ENCODE measurements at places on chromosomes 13 and 19.
A peak's percentile ranks its signal among the peaks of the same experiment; 100 is the strongest.

GRCh38 chr13:33352526-33352925 lies 67.0 kb upstream of the STARD13 start:
- no peak for DNase-seq

- no peak for DNase-seq
These were observed 38.2 kb upstream of the IGSF23 start for GRCh38 chr19:44575116-44575700.

DNA sequence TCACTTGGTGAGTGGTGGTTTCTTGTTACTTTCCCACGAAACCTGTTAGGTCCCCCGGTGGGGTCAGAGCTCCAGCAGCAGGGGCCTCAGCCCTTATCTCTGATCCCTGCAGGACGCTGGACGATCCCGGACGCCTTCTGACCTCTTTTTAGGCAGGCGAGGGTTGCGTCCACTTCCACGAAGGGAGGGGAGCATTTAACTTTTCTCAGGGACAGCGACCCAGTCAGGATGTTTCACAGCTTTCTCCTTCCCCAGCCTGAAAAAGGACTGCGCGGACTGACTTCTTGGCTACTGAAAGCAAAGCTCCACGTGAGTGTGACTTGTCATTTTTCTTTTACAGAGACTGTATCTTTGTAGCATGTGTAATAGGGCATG lies 692 bp downstream of the ZNF234 start:
- DNase-seq = no peak

DNA sequence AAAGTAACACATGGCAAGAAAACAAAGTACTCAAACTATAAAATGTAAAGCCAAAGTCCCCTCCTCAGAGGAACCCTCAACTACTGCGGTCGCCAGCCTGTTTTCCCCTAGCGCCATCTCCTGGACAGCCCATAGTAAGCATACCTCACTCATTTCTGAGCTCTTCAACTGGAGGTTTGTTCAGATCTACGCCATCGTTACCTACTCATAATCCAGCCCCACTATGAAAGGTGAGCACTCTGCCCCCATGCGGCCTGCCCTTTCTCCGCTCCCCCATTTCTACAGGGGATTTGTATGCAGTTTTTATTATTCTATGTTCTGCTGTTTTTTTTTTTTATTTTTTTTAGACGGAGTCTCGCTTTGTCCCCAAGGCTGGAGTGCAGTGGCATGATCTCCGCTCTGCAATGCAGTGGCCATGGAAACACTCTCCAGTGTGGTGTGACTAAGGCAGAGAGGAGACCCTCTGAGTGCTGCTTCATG lies 26.2 kb downstream of the OPA3 start:
- DNase-seq = peak; percentile 43

DNA sequence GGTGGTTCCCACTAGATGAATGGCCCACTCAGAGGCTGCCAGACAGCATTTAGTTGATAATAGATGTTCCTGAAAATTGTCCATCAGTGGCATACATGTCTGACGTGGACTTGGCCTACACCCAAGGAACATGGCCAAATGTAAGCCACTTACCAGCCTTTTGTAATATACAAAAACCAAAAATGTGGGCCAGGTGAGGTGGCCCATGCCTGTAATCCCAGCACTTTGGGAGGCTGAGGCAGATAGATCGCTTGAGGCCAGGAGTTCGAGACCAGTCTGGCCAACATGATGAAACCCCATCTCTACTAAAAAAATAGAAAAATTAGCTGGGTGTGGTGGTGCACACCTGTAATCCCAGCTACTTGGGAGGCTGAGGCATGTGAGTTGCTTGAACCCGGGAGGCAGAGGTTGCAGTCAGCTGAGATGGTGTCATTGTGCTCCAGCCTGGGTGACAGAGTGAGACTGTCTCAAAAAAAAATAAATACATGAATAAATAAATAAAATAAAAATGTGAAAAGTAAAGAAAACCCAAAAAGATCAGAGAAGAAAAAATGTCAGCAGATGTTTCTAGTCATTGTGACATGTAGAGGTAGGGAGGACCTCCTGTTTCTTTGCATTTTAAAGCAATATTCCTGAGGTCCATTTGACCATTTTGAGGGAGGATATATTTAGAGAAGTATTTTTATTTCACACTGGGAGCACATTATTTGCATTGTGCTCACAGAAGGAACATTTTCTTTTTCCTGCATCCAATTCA lies 7.1 kb upstream of the WTIP start:
- DNase-seq = no peak

- DNase-seq = no peak
These were observed 501 bp downstream of the GTPBP3 start for GRCh38 chr19:17337675-17338432.

DNA sequence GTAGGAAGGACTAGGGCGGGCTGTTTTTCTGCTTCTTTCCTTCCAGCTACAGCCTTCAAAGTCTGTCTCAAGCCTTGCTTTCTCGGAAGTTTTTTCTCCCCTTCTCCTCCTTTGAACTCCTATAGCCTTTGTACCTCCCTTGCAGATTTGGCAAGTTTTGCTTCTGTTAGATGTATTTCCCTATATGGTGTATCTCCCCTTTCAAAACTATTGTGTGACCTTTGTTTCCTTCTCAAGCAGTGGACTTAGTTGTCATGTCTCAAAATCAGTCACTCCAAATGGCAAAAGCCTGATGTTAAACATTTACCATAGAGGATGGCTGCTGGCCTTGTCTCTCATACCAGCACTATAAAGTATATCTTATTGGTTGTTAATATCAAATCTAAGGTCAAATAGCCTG lies 152.7 kb downstream of the FLT1 start:
- DNase-seq = no peak

DNA sequence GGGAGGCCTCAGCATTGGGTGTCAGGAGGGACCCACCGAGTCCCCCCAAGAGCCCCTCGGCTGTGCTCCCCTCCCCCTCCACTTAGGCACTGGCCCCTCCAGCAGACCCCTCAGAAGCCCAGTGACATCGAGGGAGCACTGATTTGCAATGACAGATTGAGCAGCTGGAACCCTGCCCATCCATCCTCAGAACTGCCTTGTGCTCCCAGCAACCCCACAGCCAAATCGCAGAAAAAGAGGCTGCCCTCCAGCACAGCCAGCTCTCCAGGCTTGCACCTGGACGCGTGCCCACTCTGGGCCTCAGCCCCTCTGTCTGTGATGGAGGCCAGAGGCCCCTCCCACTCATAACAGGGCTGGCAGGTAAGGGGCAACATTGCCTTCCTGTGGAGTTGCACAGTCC lies 123.2 kb upstream of the VSTM2B start:
- DNase-seq = no peak

DNA sequence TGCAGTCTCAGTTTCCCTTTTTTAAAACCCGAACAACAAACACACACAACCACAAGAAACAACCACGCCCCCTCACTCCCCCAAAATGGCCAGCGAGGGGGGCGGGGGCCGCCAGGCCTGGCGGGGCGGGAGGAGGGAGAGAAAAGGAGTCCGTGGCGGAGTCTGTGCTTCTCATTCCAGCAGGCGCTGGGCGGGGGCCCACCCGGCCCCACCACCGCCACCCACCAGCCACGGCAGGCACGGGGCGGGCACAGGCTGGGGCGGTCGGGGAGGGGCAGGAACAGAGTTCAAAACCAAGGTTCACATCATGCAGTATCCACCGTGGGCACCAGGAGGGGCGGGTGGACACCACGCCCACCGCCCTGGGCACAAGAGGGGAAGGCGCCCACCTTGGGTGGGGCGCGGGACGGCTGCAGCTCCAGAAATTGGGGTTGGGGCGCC lies 12.9 kb downstream of the DPF1 start:
- no peak for DNase-seq

GRCh38 chr19:40827386-40828247 lies 22.6 kb downstream of the CYP2A6 start:
- no peak for DNase-seq

DNA sequence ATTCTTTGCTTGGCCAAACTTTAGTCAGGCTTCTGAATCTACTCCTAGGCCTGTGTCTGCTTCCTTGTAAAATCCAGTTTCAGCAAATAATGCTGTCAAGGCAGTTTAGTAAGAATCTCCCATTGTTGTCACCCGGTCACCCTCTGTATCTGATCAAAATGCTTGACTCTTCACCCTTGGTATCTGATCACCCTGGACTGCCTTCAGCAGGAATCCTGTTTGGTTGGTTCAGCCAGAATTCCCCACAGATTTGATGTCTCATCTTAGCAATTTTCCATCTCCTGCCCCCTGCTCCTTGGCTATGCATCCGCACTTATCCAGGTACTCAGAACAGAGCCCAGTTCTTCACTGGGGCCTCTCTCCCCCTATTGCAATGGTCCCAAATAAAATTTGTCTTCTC lies 172.4 kb upstream of the UBL3 start:
- DNase-seq = no peak

DNA sequence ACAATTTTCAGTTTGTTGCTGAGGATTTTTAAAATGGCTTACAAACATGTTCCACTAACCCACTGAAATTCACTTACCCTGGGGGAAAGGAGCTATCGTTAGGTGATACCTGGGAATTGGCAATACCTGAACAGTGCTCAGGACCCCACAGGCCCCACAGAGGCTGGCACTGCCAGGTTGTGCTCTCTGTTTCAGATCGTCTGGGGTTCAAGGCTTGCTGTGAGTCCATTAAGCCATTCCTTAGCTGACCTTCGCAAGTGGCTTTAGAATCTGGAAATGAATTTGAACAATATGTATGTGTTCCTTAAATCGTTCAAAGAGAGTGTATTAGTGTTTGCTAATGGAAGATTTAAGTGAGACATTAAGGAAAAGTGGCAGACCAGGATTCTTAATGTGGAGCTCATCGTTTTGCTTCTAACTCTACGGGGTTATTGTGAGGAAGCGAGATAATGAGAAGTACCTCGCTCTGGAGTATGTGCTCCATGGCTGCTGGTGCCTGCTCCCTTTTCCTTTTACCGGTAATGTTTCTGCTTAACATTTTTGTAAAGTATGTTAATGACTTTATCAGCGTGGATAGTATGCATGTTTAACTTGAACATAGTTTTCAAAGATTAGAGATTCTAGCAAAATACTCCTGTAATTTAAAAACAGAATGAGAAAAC lies 13.6 kb downstream of the KLF5 start:
- no peak for DNase-seq

GRCh38 chr19:27891411-27891810 lies 1321.5 kb downstream of the UQCRFS1 start:
- DNase-seq = no peak

GRCh38 chr13:49265822-49266221 lies 18.1 kb downstream of the CDADC1 start:
- DNase-seq = no peak

GRCh38 chr13:64099994-64100393 lies 2684.3 kb upstream of the PCDH20 start:
- no peak for DNase-seq

DNA sequence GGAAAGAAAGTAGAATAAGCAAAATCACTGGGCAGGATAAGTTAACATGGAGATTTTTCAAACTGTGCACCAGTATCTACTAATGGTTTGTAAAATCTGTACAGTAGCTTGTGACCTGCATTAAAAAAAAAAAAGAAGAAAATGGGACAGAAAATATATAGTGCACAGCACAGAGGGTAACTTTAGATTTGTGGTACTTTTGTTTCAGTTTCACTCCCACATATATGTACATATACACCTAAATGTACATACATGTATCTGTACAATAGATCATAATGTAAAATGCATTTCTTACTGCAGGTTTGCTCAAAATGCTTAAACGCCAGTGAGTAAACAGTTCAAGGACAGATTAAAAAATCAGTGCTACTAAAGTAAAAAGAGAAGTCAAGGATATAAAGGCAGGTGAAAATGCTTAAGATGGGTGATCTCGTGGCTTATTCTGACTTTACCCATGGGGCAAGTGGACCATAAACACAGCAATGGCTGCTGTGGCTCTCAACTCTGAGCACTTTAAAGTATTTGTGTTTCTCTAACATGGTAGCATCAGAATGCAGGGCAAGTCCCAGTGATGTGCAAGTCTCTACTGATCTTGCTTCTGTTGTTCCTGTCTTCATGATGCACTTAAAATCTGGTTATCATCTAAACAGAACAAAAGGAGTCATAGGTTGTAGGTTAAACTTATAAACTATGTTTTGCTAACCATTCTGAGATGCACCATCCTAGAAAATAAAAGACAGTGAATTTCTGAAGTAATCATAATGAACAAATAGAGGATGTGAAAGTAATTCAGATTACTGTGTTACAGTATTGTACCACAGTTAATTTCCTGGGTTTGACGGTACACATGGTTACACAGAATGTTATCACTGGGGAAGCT lies 112.3 kb downstream of the MIPEP start:
- DNase-seq = no peak

GRCh38 chr19:50358483-50359327 lies 6.7 kb downstream of the NAPSA start:
- no peak for DNase-seq

- DNase-seq = no peak
These were observed 10.3 kb downstream of the ZNF558 start for GRCh38 chr19:8821748-8822241.

GRCh38 chr19:419721-420515 lies 11.0 kb upstream of the C2CD4C start:
- DNase-seq = no peak

DNA sequence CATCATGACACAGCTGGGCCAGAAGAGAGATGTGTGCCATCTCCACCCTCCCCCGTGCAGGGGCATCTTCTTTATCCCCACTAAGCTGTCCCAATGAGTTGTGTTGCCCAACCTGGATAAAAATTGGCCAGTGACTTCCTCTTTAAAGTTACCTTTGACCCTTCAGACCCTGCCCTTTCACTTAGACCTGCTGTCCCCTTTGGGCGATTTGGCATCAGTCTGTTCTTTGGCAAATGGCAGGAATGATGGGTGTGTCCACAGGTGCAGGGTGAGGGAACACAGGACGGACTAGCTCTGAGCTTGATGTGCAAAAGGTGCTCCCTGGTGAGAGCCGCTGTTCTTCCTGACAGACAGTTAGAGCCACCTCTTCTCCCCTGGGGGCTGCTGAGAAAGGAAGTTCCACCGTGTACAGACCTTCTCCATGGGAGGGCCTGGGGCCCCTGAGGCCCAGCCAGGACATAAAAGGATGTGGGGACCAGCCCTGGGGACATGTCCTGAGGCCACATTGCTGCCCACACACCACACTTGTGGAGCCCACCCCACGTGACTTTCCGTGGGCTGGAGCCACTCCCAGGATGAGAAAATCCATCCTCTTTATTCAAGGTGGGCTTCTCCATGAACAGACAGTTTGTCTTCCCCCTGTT lies 1.7 kb downstream of the CYP4F8 start:
- no peak for DNase-seq

- DNase-seq = no peak
These were observed 116.8 kb upstream of the CACNA1A start for GRCh38 chr19:13622766-13623715.

DNA sequence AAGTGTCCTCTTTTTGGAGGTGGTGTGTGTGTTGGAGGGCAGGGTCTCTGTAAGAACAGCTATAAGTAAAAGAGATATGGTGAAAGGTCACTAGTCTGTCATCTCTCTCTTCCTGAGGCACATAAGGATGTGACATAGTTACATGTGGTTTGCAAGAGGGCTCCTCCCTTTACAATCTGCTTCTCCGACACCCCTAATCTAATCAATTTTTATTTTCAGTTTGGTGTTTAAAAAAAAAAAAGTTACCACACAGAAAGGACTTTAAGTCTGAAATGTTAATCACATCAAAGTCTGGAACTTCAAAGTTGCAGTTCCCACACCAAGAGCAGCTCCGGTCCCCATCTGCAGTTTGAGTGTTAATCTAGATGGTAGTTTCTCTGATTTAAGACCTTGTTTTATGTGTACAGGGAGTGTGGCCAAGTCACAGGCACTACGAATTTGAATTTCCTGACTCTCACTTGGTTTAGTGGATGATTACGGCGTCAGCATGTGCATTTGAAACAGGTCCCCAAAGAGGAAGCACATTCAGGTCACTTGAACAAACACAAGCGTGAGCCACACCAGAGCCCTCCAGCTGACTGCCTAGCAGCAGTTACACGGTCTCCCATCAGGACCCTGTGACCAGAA lies 53.1 kb downstream of the FOXO1 start:
- no peak for DNase-seq

All from dorsolateral prefrontal cortex (tissue), 122 donors.